ENCODE measurements at places on chromosomes 2 and 18.

GRCh38 chr2:113285816-113286215, 7.1 kb upstream of the PAX8 start:
- DNase-seq = no peak

DNA sequence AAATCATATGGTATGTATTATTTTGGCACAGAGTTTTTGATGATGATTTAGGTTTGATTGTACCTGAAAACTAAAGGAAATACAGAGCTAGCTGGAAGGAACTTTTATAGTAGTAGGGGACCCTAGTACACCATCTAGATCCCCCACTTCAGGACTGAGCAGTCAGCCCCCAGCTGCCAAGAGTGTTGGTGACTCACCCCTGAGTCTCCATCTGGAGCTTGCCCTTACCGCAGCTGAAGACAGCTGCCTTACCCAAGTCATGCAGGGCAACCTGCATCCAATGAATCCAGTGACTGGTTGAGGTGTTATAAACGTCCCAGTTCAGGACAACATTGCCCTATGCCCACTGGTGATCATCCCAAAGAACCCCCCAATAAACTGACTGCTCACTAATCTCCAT, 15.3 kb downstream of the PMS1 start:
- no peak for DNase-seq

GRCh38 chr18:389658-390357, 110.7 kb downstream of the COLEC12 start:
- no peak for DNase-seq

DNA sequence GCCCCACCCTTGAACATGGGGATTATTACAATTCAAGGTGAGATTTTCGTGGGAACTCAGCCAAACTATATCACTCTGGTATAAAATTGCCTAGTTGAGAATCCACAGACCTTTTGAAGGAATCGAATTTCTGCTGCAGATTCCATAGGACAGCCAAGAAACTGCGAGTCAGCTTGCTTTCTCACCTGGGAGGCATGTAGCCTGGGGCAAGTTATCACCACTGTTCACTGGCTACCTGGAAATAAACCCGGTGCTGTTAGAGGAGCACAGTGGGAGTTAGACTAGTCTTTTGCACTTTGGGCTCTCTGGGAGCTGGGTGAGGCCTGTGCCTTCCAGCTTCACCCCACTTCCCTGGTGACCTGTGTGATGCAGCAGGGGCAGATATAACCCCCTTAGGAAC, 1043.5 kb downstream of the TDRD15 start:
- DNase-seq = no peak

DNA sequence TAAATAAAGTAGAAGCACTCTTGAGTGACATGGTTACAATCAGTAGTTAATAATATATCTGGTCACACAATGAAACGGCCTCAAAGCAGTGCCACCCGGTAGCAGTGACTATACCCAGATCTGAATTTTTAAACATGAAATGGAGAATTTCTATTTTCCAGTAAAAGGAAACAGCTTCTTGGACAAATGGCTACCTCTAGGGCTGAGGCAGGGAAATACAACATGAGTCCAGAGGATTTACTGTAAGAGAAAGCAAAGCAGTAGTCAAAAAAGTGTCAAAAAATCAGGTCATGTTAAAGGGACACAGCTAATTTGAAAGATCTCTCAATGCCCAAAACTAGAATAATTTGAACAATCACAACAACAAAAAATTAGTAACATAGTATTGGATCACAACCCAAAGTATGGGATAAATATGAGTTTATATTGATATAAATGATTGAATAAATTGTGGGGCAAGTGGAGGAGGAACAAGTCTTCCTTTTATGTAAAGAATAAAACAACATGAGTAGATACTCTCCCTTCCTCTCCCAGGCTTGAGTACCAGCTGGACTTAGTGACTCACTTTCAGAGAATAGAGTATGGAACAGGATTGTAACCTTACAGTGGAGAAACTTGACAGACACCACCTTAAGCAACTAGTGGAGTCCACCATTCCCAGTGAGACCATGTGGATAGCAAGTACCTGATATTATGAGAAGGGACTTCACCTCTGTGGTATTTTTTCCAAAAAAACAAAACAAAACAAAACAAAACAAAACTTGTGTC, 180.8 kb downstream of the MBD2 start:
- no peak for DNase-seq

DNA sequence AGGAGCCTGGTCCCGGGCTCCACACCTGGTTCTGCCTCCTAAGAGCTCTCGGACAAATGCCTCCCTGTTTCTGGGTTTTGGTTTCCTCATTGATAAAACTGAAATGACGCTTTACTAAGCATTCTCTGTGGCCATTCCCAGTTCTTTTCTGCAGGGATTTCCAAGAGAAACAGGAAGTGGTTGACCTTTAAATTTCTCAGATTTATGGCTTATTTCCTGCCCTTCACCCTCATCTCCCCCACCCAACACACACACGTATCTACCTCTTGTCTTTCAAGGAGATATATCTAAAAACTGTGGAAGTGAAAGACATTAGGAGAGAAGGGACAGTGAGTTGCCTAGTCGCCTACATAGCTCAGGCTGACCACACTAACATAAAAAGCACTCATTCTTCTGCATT, 53.0 kb downstream of the PIEZO2 start:
- DNase-seq = no peak

DNA sequence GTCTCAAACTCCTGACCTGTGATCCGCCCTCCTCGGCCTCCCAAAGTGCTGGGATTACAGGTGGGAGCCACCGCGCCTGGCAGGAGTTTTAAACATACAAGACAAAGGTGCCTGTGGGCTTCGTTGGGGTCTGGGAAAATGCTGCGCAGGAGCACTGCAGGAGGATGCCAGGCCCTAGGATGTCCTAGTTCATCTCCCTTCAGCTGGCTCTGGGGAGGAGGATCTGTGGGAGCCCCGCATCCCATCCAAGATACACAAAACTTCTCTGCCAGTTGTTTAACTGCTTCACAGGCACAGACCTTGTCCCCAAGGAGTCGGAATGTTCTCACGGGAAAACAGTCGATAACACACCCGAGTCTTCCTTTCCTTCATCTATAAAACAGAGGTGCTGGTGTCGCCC, 89.1 kb downstream of the POLR1A start:
- no peak for DNase-seq

DNA sequence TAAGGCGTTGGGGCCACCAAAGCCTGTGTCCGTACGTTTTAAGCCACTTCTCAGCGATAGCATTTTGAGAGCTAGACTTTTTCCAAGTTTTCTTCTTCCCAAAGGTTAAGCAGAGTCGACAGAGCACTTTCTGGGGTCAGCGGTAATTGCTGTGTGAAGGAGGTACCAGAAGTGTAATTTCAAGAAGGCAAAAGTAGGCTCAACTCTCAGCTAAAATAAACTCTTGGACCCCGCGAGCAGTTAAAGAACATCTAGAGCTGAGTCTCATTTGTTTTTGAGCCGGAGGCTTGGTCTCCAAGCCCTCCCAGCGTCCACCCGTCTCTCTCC, 1.9 kb upstream of the PAX3 start:
- DNase-seq = no peak

DNA sequence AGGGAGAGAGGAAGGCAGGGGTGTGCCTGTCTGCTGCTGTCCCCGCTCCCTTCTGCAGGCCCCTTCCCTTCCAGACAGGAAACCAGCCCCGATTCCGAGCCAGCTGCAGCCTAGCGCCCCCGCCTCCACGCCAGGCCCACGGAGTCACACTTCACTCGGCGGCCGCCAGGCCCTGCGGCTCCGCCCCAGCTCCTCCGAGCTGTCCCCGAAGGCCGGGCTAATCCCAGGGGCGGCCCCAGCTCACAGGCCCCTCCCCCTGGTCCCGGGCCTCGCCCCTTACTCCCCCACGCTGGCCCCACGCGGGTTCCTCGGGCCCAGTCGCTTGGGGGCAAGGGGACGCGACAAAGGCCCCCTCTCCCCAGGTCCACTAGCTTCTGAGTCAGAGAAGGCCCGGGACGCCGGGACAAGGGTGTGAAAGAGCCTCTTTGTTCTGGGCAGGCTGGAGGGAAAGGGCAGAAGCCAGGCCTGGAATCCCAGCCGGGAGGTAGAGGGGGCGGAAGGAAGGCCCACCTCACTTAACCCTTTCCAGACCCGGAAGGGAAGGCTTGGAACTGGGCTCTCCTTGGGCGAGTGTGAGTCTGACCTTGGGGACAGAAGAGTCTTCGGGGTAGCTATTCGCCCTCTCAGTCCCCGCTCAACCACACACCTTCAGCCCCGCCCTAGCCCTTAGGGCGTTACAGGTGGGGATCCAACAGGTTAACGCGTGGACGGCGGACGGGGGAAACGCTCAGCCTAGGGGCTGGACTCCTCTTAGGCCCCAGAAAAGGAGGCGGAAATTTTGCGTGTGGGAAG, 1.2 kb downstream of the RTKN start:
- DNase-seq = no peak

All from AG04449 (cell line).